ENCODE measurements at places on chromosomes 16 and 17.

GRCh38 chr17:80455336-80455710 is 21.1 kb downstream of the NPTX1 start:
- DNase-seq, result no peak

DNA sequence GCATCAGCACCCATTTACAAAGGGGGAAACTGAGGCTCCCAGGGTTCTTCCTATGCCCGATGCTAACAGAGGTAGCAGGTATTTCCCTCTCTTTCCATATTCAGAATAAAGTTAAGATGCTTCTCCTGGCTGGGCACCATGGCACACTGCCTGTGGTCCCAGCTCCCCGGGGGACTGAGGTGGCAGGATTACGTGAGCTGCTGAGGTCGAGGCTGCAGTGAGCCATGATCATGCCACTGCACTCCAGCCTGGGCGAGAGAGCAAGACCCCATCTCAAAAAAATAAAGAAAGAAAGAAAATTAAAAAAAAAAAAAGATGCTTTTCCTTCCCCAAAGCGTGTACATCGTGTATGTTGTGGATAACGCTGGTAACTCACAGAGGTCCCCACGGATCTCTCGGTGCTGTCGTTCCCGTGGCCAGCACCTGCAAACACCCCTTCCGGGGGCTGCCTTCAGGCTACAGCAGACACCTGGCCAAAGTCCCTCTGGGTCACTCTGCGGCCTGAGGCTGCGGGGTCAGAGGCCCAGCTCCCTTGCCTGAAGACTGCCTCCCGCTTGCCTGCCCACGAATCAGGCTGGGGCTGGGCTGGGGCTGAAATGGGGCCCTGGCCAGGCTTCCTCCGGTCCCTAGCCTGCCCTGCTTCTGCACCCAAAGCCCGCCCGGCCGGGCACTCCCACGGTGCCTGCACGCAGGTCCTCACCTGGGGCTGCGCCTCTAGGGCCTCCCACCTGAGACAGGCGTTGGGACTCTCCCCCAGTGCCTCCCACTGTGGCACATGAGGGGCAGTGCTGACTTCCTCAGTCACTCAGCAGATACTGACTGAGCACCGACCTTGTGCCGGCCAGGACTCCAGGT is 63.1 kb downstream of the ZDHHC7 start:
- no peak for DNase-seq

GRCh38 chr16:1403733-1404132 is 10.8 kb downstream of the UNKL start:
- no peak for DNase-seq

DNA sequence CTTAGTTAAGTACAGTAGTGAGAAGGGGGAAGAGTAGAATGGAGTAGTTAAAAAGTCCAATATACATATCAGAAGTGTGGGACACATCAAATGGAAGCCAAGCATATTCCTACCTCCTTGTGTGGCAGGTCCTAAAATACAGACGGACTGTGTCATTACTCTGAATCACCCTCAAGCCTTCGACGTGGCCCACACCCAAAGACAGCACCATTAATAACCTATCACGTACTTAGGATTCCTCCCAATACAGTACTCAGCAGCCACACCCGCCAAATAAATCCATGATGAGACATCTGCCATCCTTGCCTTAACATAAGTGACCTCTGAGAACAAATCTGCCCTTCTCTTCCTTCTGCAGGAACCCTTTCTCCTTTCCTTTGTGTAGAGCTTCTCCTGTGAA is 38.9 kb downstream of the UBE2G1 start:
- DNase-seq, result no peak

GRCh38 chr16:79158337-79158736 is 442.2 kb downstream of the MAF start:
- no peak for DNase-seq

GRCh38 chr16:10205688-10206087 is 23.5 kb upstream of the GRIN2A start:
- no peak for DNase-seq

GRCh38 chr16:47660540-47660939 is 199.4 kb downstream of the PHKB start:
- DNase-seq, result no peak

GRCh38 chr17:57838453-57838852 is 11.4 kb downstream of the MRPS23 start:
- DNase-seq, result no peak

GRCh38 chr16:50161950-50162349 is 8.8 kb downstream of the TENT4B start:
- no peak for DNase-seq

DNA sequence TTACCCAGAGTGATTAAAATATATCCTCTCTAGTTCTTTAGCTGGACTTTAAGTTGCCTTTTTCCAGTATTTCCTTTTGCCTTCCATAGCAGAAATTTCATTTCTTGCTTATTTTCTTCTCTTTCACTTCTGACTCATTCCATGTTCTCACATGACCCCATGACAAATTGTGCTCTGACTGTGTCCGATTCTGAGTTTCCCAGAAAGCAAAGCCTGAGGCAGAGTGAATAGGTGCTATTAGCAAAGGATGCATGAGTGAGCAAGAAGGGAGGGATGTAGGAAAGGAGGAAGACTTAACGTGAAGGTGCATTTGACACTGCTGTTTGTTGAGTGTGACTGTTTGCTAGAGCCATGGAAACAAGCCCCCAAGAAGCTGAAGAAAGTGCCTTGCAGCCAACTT is 82.6 kb upstream of the CNTNAP4 start:
- no peak for DNase-seq

- no peak for DNase-seq
These were observed 8.2 kb upstream of the EIF1 start for GRCh38 chr17:41680426-41681040.

- no peak for DNase-seq
These were observed 3.3 kb downstream of the TOX3 start for GRCh38 chr16:52543654-52544053.

GRCh38 chr17:83154311-83155127 is 75.1 kb downstream of the METRNL start:
- DNase-seq, result no peak

GRCh38 chr16:81214745-81215166 is 23.7 kb upstream of the BCO1 start:
- DNase-seq, result no peak

DNA sequence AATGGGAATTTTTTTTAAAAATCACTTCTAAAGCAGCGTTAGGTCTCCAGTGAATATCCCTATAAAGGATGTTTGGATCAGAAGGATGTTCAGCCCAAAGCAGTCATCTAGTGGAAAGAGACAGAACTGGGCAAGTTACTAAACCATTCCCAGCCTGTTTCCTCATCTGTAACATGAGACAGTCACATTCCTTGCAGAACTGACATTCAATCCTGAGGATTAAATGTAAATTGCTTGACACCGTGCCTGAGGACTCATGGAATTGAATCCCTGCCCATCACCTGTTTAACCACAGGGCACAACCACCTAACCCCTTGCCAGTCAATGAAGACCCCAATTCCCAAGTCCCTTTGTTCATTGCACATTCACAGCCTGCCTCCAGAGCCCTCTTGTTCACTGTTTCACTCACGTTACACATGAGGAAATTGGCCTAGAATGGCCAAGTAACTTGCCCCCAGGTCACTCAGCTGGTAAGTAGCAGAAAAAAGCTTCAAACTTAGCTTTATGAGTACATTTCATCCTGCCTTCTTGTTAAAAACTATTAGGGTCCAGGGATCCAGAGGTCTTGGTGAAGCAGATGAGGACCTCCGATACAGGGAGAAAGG is 1.4 kb downstream of the CMTM2 start:
- no peak for DNase-seq

GRCh38 chr16:17026600-17027242 is 444.0 kb downstream of the XYLT1 start:
- DNase-seq, result no peak

DNA sequence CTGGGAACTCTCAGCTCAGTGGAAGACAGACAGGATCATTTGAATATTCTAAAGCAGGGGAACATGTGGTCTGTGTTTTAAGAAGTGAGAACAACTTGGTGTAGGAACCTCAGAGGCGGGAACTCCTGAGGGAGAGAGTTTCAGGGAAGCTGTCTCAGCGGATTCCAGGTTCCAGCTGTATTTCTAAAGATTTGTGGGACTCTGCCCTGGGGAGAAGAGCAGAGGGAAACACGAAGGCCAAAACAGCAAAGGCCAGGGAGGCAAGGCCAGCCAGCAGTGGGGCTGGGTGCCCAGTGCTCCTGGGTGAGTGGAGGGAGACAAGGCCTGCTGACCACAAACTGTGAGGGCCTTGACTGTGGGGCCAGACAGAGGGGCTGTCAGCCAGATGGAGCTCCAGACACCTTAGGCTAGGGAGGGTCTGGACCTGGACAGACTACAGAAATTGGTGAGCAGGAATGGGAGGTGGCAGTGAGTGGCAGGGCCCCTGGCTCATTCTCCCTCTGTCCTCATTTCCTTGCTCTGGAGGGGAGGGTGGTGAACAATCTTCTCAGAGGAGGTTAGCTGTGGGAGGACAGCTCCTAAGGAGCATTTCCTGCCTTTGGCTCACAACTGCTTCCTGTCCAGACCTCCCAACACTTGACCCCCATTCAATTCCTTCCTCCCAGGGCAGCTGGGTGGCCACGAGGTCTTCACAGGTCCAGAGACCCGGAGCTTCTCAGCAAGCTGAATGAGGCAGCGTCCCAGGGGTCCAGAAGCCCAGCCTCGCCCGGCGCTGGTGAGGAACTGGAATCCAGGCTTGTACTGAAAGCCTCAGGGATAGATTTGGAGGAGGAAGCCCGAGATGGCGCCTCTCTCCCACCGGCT is 21.0 kb upstream of the FZD2 start:
- DNase-seq, result no peak

- no peak for DNase-seq
These were observed 1.6 kb upstream of the TBX21 start for GRCh38 chr17:47731396-47731795.

DNA sequence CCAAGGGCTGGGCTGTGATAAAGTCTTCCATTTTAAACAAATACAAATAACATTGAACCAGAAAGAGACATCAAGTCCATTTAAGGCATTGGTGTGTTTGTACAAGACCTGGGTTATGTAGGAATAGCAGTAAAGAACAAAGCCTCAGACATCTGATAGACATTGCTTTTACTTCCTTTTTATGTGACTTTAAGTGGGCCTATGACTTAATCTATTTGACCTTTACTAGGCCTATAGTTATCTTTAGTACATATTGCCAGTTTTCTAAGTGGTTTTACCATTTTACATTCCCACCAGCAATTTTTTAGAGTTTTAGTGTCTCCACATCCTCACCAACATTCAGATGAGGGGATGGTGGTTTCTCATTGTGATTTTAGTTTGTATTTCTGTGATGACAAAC is 298.8 kb downstream of the ZFHX3 start:
- DNase-seq, result no peak

- DNase-seq, result no peak
These were observed 6.7 kb downstream of the MT4 start for GRCh38 chr16:56571525-56571924.

GRCh38 chr17:59161477-59161876 is 5.9 kb downstream of the PRR11 start:
- no peak for DNase-seq

GRCh38 chr16:67150047-67150832 is 558 bp downstream of the B3GNT9 start:
- DNase-seq, result no peak

GRCh38 chr16:60818465-60818864 is 1217.8 kb downstream of the CDH8 start:
- DNase-seq, result no peak

- no peak for DNase-seq
These were observed 49.0 kb upstream of the ENDOV start for GRCh38 chr17:80365983-80366382.

- DNase-seq, result no peak
These were observed 24.1 kb upstream of the RPL13 start for GRCh38 chr16:89536371-89536770.

GRCh38 chr16:85183564-85183963 is 71.3 kb upstream of the CIBAR2 start:
- no peak for DNase-seq

DNA sequence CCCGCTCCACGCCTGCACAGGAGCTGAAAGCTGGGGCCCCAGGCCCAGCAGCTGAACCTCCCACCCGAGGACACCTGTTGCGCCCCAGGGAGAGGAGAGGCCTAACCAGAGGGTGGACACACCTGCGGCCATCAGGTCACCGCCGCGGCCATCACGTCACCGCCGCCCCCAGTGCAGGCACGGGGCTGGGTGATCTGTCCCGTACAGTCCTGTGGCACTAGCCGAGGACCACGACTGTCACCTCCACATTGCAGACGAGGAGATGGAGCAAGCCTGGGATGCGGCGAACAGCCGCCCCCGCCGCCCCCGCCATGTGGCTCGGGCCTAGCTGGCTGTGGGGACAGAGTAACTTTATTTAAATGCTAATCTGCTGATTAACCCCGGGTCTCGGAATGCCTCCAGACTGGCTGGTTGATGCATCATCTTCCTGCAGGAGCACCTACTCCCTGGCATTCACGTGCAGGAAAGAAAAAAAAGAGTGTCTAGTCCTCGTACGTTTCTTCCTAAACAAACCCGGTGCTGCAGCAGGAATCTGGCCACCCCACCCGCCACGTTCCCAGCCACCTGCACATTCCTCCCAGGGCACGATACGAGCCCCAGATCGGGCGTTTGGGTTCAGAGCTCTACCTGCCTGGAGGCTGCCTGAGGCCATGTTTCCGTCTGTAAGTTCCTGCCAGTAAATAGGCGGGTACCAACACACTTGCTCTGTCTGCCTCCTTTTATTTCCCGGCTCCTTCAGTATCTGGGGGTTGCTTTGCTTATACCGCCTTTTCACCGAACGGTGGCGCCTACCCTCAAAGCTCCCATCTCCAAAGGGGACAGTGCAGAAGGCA is 29.9 kb downstream of the PIEZO1 start:
- DNase-seq, result no peak

DNA sequence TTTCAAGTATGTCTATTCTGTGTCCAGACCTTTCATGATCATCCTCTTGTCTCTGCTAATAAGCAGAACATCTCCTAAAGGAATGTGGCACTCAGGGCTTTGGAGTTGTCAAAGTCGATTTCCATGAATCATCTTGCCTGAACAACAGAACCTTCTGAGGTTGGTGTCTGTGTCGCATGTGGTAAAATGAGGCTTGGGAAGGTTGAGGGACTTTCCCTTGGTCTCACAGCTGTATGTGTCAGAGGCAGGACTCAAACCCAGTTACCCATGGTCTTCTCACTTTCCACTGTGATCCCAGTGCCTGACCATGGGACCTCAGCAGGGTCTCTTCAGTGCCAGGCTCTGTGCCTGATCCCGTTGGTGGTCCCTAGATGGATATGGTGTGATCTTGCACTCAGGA is 4.2 kb upstream of the GPRC5B start:
- no peak for DNase-seq

DNA sequence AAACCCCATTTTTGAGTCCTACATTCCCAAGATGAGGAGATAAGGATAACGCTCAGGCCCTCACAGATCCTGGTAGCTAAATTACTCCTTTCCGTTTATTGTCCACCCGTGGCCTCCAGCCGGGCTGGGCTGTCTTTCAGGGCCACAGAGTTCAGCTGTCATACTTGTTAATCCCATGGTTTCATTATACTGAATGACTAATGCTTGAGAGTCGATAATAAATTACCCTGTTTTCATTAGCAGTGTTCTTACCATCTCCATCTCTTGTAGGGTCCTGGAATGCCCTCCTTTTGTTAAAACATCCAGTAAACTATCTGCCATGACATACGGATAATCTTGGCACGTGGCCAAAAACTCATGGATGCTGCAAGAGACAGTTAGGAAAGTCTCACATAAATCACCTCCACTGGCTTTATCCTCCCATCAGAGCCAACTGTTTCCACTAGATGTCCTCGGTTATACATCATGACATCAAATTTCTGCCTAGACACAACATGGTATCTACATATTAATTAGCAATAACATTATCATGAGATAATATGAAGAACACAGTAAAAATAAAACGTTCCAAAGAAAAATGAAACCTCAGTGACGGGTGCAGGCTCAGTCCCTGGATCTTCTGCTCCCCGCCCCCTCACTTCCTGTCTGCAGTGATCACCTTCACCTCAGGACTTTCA is 45.3 kb downstream of the BRD7 start:
- no peak for DNase-seq

- no peak for DNase-seq
These were observed 240 bp downstream of the WBP2 start for GRCh38 chr17:75854881-75855309.
